ENCODE measurements at places on chromosomes 3 and 15.

- no peak for DNase-seq
These were observed 3.9 kb downstream of the VWA5B2 start for GRCh38 chr3:184233127-184233843.

DNA sequence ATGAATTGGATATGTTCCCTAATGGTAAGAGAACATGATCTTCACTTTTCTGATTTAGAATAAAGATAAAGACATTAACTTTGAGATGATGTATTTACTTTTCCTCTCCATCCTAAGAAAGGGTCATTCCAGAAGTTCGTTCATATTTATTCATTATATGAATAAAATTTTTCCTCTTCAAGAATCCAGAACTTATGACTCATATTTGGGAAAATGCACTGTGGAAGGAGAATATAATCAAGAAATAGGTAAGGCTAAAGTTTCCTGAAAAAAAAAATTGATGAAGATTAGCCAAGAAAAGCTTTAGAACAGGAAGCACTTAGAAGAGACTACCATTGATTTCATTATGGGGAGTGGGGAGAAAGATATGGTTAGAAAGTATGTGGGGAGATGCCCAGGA is 36.5 kb upstream of the CBLB start:
- DNase-seq: no peak

DNA sequence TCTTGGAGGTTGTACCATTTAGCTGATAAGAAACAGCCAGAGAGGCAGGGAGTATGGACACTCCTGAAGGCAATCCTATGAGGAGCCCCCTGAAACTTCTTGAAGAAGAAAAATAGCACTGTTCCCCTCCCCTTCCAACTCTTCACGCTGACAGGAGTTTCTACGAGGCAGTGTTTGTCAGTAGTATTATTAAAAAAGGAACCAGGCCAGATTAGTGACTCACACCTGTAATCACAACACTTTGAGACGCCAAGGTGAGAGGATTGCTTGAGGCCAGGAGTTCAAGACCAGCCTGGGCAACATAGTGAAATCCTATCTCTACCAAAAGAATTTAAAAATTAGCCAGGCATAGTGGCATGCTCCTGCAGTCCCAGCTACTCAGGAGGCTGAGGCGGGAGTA is 38.7 kb downstream of the WWTR1 start:
- no peak for DNase-seq

DNA sequence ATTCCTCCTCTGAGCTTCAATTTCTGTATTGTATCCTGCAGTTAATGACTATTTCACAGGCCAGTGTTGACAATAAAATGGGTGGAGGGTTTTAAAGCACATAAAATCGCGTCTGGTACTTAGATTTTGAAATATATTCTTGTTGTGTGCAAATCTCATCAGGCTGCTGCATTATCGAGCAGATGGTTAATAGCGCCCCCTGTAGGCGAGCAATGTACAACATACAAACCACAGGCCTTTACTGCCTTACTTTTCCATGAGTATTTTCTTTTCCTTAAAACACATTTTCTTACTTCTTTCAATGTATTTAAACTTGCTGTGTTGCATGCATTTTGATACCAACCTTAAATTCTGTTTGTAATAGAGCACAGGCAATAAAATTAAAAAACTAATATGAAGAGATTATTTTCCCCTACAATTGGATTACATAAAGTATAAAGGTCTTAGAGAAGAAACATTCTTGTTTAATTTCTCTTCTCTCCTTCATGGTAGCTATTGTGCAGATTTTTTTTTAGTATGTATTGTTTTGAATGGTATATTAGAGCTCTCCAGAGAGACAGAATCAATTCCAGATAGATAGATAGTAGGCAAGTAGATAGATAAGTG is 608.4 kb downstream of the CADM2 start:
- no peak for DNase-seq

DNA sequence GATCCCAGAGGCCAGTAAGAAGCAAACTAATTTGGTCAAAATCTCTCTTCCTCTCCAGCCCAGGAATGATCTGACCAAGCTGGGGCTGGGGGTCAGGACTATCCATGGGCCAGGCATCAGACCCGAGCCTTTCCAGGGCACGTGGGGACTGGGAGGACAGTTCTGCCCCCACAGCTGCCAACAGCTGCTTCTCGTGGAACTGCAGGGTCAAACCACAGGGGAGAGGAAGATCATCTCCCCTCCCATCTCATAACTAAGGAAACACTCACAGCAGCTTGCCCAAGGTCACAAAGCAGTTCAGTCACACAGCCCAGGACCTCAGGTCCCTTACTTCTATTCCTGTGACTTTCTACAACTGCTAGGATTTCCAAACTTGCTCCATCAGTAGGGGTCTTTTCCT is 47.1 kb downstream of the DAPK2 start:
- no peak for DNase-seq

DNA sequence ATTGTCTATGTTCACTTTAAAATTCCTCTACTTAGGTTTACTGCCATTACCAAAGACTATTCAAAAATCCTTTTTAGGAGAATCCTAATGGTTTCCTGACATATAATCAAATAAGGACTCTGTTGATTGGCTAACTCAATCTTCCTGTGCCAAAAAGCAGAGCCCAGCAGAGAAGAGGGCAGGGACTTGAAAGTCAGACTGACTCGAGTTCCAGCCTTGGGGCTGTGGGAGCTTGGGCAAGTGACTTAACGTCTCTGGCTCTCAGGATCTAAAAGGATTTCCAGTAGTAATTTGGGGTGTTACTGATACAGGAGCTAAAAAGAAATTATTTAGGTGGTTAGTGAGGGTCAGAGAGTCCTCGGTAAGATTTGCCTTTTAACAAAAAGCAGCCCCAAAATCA is 10.9 kb downstream of the CCR5 start:
- DNase-seq: no peak

DNA sequence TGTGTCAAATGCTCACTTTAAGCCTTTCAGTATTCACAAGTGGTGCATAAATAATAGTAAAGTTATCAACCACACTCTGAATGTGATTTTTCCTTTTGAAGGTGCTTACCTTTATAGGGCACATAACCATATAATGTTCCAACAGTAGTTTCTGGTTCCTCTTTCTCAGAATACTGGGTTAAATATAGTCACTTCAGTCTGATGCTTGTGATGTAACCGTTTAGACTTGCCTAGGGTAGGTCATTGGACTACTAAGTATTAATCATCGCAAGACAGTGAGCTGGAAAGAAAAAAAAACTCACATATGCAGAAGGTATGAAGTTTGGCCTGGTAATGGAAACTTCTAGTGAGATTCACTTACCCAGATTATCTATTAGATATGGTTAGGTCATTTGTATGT is 1.9 kb downstream of the KBTBD8 start:
- no peak for DNase-seq

- no peak for DNase-seq
These were observed 988.4 kb downstream of the EPHA3 start for GRCh38 chr3:90095811-90096210.
